ENCODE measurements at places on chromosomes 12 and 14.

DNA sequence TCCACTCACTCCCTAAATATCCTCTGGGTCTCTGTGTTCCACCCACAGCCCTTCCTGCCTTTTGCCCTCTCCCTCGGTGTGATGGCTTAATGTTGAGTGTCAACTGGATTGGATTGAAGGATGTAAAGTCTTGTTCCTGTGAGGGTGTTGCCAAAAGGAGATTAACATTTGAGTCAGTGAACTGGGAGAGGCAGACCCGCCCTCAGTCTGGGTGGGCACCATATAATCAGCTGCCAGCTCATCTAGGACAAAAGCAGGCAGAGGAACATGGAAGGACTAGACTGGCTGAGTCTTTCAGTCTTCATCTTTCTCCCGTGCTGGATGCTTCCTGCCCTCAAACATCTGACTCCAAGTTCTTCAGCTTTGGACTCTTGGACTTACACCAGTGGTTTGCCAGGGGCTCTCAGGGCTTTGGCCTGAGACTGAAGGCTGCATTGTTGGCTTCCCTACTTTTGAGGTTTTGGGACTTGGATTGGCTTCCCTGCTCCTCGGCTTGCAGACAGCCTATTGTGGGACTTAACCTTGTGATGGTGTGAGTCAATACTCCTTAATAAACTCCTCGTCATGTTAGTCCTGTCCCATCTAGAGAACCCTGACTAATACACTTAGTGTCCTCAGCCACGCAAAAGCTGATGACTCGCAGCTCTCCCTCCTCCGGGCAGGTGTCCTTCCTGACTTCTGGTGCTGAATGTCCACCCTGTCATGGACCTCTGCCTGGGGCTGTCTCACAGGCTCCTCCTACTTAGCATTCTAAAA, 5.9 kb downstream of the DGLUCY start:
- DNase-seq: no peak

DNA sequence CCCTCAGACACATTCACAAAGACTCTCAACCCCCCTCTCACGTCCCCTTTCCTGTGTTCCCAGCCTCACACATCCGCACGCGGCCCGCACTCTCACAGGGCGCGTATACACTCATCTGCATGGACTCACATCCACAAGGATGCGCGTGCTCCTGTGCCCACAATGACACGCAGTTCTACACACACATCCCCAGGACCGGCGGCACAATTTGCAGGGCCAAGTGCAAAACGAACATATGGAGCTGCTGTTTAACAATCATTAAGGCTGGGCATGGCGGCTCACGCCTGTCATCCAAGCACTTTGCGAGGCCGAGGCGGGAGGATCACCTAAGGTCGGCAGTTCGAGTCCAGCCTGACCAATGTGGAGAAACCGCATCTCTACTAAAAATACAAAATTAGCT, 36.4 kb upstream of the EML1 start:
- no peak for DNase-seq

- DNase-seq: no peak
These were observed 11.6 kb upstream of the CHFR start for GRCh38 chr12:132899033-132899432.

DNA sequence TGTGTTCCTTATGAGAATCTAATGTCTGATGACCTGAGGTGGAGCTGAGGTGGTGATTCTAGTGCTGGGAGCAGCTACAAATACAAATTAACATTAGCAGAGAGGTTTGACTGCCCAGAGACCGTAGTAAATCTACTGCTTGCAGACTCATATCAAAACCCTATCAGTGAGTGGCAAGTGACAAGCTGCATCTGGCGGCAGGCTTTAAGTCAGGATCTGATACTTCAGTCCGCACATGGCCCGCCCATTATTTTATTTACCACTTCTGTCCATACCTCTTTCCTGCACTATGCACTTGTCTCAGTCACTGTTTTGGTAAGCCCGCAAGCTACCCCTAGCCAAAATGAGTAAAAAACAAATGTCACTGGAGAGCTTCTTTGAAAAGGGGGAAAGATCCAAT, 11.4 kb downstream of the CEP128 start:
- no peak for DNase-seq

GRCh38 chr12:109888179-109889020, 8.1 kb upstream of the GLTP start:
- no peak for DNase-seq
